ENCODE measurements at places on chromosomes 2 and 18.

- DNase-seq = peak; percentile 10
Measured at GRCh38 chr2:28809927-28810326, 707 bp upstream of the SPDYA start.

DNA sequence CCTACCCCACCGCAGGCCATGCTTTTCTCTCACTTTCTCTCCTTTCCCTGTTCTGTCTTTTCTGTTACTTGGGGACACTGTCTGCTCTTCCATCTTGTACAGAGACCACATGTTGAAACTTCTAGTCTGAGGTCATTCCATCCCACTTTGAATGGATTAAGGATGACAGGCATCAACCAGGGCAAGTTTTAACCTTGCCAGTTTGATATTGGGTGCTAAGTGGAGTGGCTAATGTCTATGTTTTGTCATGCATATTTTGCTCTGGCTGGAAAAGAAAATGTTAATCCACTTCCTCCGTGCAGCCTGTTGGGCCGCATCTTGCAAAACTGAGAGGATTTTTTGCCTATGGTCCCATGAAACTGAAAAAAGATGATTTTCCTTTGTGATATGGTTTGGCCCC, 205.5 kb upstream of the SESTD1 start:
- DNase-seq = no peak

DNA sequence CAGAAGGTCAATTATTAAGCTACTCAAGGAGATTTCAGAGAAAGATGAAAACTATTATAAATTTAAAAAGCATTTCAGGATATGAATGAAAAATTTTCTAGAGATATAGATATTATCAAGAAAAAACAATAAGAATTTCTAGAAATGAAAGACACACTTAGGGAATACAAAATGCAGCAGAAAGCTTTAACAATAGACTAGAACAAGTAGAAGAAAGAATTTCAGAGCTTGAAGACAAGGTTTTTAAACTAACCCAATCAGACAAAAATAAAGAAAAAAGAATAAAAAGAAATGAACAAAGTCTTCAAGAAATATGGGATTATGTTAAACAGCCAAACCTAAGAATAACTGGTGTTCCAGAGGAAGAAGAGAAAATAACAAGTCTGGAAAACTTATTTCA, 34.4 kb downstream of the FLACC1 start:
- DNase-seq = no peak

DNA sequence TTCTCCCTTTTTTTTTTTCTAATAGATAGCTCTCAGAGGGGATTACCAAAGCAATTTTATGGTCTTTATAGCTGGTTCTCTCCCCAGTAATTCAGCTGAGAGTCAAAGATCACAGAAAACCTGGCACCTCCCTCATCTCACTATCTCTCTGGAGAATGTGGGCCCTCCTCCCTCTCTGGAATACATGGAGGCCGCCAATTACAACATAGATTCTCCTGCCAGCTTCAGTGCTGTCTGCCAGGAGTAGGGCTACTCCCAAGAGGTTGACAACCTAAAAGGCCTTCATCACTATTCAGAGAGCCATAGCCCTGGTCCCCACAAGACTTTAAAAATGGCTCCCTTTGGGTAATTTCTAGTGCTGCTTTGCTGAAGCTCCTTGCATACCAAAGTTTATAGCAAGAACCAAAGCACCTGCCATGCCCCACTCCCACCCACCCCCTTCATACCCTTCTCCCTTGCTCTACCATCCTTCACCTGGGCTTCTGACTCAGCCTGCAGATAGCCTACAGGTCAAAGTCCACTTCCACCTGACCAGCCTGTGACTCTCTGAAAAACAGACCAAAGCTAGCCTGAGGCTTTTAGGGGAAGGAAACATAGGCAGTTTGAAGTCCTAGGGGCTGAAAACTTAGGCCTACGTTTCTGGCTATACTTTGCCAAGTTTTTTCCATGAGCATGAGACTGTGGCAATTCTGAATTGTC, 472.3 kb downstream of the TNS1 start:
- no peak for DNase-seq

DNA sequence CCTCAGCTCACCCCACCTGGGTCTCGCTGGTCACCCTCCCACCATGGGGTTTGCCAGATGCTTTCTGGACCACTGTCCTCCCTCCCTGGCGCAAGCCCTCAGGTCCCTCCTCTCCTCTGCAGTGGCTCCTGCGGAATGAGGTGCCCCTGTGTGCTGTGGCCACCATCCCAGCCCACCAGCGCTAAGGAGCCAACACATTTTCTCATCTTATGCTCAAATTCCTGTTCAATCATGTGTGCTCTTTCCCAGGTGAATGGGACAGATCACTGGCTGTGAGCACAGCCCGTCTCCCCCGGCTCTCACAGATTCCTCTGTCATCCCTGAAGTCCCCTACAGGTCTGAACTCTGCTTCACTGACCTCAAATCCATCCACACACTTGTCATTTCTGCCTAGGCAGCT, 15.2 kb upstream of the CCDC74B start:
- DNase-seq = no peak

DNA sequence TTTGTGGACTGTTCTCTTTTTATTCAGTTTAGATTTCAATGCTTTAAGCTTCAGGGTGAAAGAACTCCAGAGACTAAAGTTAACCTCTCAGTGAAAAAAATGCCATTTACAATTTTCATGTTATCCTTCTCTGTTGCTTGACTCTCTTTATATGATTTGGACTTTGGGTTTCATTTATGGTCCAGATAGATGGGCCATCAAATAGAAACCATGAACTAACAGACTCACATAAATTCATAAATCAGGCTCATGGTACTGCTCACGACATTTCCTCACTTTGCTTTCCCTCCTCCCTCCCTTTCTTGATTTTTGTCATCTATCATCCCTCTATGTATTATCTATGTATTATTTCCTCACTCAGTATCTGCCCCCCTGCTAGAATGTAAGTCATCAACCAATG, 10.0 kb downstream of the FAM110C start:
- DNase-seq = no peak

GRCh38 chr2:23008440-23008839, 376.5 kb upstream of the KLHL29 start:
- DNase-seq = no peak

GRCh38 chr2:208037564-208038487, 12.5 kb upstream of the PLEKHM3 start:
- no peak for DNase-seq

- no peak for DNase-seq
Measured at GRCh38 chr2:118565786-118566540, 281.5 kb downstream of the EN1 start.

- DNase-seq = peak; percentile 63
Measured at GRCh38 chr2:47373747-47374146, 29.2 kb upstream of the MSH2 start.

GRCh38 chr18:45164551-45164950, 450.7 kb upstream of the SLC14A2 start:
- DNase-seq = no peak

DNA sequence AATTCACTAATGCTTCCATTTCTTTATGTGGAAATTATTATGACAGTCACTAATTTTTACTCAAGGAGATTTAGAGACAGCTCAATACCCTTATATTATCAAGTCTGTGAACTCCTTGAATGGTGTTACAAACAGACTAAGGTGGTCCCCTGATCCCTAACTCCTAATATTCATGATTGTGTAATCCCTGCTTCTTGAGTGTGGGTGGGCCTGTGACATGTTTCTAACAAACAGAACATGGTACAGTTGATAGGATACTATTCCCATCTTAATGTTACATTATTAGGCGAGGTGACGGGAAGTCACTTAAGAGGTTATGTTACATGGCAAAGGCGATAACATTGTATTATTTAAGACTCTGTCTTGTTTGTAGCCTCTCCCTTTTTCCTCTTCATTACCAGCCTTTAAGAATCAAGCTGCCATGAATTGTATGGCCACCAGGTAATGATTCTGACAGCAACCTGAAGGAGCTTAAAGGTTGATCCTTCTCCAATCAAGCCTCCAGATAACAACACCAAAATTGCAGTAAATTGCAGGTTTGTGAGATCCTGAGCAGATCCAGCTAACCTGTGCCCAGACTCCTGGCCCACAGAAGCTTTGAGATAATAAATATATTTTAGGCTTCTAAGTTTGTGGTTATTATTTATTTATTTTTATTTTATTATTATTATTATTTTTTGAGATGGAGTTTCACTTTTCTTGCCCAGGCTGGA, 32.1 kb downstream of the CYTIP start:
- DNase-seq = no peak

All from mucosa of descending colon (tissue), 3 donors.